SJSA1 (cell line): ENCODE measurements at places on chromosomes 2 and 18. TPM values are rescaled to one million over a fixed set of nuclear protein-coding genes. Genes with fewer than 3 reads are reported as not detected.

The CCDC85A gene
- 0.06 and 0.37 TPM in 2 replicates for total RNA-seq

The APCDD1 gene
- not detected in 2 replicates for total RNA-seq

The ZSWIM2 gene
- total RNA-seq, result not detected in 2 replicates

The L3MBTL4 gene
- total RNA-seq, result 6.8 and 10.6 TPM in 2 replicates

The PDE11A gene
- total RNA-seq, result 0.38 and 0.42 TPM in 2 replicates

The DNAJC5G gene
- total RNA-seq, result not detected in 2 replicates

The MERTK gene
- total RNA-seq, result not detected in 2 replicates
